ENCODE measurements at places on chromosomes 6 and 20.

DNA sequence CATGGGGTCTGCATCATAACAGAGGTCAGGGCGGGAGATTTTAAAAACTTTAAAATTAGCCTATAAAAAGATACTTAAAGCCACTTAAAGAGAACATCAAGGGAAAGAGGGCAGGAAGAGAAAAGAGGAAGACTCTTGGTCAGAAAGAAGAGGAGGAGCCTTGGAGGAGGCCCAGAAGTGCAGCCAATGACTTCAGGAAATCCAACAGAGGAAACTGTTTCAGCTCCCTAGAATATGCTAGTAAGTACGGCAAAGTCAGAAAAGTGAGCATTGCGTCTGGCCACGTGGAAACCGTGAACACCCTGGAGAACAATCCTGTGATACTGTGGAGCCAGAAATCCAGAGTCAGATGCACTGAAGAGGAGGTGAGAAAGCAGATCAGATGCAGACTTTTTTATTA lies 22.5 kb upstream of the NHSL1 start:
- DNase-seq: peak; percentile 62

GRCh38 chr20:50364542-50364941 lies 145.6 kb upstream of the PTPN1 start:
- DNase-seq: no peak

- no peak for DNase-seq
Measured at GRCh38 chr6:167474725-167475124, 149.8 kb downstream of the TTLL2 start.

- DNase-seq: no peak
Measured at GRCh38 chr6:8947900-8948299, 512.6 kb upstream of the SLC35B3 start.

DNA sequence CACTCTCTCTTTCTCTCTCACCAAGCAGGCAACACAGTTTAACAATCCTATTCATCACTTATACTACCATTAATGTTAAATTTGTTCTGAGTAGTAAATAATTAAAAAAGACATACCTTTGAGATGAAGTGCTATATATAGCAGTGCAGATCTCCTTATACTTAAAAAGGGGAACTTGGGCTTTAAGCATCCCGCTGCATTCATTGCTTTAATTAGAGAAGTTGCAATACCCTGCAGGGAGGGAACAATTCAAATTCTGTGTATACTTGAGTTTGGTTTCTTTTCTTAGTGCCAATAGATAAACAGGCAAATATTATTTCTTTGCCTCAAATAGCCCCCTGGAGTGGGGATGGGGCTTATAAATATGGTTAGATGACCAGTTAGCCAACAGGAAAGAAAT lies 10.8 kb upstream of the ZBTB24 start:
- peak; percentile 62 for DNase-seq

DNA sequence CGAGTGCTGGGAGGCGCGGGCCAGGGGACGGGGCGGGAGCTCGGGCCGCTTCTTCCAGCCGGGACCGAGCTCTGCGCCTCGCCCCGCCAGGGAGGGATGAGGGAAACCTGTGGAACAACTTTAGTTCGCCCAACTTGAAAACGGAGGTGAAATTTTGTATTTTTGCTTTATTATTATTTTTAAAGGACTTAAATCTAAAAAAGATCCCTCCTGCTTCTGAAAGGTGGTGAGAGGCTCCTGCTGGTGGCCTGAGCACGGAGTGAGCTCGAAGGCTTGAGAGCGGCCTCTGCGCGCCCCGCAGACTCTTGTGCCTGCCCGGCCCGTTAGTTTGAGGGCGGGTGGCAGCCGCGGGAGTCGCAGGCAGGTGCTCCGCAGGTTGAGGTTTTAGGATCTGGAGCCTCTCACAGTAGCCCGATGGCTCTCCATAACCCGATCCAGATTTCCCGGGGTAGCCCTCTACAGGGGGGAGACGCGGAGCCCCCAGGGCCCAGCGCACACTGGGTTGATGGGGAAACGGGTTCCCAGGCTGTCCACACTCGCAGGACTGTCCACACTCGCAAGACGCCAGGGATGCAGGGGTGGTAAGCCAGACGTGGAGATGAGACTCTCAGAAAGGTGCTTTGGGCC lies 46.2 kb upstream of the SUPT3H start:
- peak; percentile 78 for DNase-seq

DNA sequence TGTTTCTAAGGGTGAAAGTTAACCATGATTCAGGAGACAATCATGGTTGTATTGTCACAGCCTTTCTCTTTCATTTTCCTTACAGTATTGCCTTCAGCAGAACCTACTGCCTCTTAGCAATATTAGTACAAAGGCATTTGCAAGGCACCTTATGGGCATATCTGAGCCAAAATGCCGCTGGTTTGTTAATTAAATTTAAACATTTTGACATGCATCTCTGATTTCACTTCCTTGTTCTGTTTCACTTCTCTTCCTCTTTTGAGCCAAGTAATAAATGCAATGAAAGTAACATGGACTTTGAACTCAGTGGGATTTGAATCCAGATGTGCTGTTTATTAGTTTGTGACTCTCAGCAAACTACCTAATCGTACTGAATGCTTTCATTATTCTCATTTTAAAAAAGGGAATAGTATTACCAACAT lies 467.4 kb upstream of the CITED2 start:
- DNase-seq: peak; percentile 68

GRCh38 chr20:50304923-50305635 lies 114.4 kb downstream of the CEBPB start:
- no peak for DNase-seq

- DNase-seq: no peak
Measured at GRCh38 chr20:20573797-20574196, 138.6 kb downstream of the RALGAPA2 start.

- DNase-seq: peak; percentile 21
Measured at GRCh38 chr6:155493694-155494143, 38.1 kb upstream of the NOX3 start.

- no peak for DNase-seq
Measured at GRCh38 chr20:2891343-2891742, 18.1 kb downstream of the PTPRA start.

GRCh38 chr20:29300579-29301551 lies 1956.6 kb upstream of the DEFB115 start:
- no peak for DNase-seq

- DNase-seq: no peak
Measured at GRCh38 chr6:63321821-63322220, 2.0 kb upstream of the LGSN start.

DNA sequence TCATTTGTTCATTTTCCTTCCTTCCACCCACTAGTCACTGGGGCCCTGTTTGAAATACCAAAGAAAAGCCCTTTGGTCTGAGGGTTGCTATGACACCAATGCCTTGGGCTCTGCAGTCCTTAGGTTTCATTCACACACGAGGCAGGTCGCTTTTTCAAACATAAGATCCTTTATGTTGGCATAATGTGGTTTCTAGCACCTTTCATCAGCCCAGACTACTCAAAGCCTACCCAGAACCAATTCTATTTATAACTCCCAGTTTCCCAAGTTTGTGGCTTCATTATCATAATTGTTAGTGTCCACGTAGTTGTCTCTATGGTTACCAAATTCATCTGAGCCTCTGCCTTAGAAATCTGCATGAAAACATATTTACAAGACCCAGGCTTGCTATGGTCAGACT lies 6.6 kb upstream of the TP53RK start:
- no peak for DNase-seq

DNA sequence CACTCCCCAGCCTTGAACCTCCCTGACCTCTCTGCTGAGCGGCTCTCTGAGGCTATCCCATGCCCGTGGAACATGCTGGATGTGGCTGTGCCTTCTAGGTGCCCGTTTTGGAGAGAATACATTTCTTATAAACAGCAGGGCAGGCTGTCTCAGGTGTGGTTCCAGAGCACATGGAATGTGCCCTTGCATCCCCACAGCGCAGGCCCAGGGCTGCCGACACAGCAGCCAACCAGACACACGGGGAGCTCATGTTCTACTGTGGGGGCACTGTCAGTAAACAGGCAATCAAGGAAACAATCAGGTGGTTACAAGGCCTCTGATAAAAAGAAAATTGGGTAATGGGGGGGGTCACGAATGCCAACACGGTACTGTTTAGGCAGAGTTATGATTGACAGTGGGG lies 30.8 kb downstream of the FOXC1 start:
- DNase-seq: no peak

DNA sequence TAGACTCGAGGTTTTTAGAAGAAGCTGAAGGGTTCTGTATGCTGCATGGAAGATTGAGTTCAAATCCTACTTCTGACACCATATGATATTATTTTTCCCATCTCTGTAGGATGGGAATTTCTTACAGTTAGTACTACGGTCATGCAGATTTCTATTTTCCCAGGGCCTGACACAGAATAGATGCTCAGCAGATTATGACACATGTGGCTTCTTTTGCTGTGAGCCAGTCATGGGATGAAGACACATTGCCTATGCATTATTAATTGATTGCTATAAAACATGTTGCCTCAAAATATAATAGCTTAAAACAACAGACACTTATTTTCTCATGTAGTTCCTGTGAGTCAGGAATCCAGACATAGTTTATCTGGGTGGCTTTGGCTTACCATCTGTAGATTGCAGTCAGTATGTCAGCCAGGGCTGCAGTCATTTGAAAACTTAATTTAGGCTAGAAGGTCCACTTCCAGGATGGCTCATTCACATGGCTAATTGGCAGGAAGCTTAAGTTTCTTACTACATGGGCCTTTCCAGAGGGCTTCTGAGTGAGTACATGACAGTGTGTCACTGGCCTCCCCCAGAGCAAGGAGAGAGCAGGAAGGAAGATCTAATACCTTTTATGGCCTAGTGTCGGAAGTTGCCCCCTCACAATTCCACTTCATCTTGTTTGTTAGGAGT lies 29.5 kb downstream of the TOP1 start:
- DNase-seq: peak; percentile 29

GRCh38 chr20:50996901-50997865 lies 25.7 kb downstream of the KCNG1 start:
- DNase-seq: no peak

DNA sequence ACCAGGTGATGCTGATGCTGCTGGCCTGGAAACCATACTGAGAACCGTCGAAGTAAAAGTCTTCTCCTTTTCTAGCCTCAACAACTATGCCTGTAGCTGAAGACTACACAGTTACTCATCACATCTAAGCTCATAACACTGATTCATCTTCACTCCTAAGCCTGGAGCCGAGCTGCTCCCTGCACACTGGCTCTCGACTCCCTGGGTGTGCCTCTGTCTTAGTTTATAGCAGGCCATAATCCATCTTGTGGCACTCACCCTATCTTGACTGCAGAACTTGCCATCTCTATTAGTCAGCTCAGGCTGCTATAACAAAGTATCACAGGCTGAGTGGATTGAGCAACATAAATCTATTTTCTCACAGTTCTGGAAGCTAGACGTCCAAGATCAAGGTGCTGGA lies 191.0 kb downstream of the UNC5CL start:
- DNase-seq: no peak

GRCh38 chr6:142381845-142382378 lies 80.1 kb downstream of the ADGRG6 start:
- DNase-seq: no peak

DNA sequence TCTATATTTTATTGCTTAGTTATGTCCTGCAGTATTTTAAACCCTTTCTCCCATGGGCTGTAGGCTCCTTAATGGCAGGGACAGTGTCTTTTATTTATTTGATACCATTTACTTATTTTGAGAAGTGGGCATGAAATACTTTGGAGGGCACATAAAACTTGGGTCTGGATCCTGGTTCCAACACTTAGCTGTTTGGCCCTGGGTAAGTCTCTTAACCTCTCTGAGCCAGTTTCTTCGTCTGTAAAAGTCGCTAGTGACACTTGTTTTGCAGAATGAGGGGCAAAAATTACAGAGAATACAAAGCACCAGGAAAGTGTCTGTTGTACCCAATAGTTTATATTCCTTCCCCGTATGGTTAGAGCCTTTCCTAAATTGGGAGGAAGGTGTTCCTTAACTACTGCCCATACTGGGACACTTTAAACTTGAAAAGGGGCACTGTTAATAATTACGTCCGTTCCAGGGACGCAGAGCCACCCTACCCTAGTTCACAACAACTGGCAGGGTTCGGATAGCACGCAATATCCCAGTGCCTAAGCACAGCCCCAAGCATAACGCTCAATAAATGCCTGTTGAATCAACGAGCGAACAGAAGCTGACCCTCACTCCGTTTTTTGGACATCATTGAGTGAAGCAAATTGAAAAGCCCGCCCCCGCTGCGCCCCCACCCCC lies 6.0 kb upstream of the ARMC12 start:
- DNase-seq: no peak

- DNase-seq: no peak
Measured at GRCh38 chr6:47529734-47530133, 52.1 kb downstream of the CD2AP start.

- DNase-seq: no peak
Measured at GRCh38 chr20:6017467-6017866, 36.4 kb downstream of the LRRN4 start.

All from NB4 (cell line).